CD4-positive, alpha-beta T cell treated with Interleukin-4 for 1 hour (primary cell): ENCODE measurements at places on chromosomes 2 and 18.
A peak's percentile ranks its signal among the peaks of the same experiment; 100 is the strongest.

GRCh38 chr2:212990697-212991096, 160.7 kb downstream of the IKZF2 start:
- DNase-seq = no peak

DNA sequence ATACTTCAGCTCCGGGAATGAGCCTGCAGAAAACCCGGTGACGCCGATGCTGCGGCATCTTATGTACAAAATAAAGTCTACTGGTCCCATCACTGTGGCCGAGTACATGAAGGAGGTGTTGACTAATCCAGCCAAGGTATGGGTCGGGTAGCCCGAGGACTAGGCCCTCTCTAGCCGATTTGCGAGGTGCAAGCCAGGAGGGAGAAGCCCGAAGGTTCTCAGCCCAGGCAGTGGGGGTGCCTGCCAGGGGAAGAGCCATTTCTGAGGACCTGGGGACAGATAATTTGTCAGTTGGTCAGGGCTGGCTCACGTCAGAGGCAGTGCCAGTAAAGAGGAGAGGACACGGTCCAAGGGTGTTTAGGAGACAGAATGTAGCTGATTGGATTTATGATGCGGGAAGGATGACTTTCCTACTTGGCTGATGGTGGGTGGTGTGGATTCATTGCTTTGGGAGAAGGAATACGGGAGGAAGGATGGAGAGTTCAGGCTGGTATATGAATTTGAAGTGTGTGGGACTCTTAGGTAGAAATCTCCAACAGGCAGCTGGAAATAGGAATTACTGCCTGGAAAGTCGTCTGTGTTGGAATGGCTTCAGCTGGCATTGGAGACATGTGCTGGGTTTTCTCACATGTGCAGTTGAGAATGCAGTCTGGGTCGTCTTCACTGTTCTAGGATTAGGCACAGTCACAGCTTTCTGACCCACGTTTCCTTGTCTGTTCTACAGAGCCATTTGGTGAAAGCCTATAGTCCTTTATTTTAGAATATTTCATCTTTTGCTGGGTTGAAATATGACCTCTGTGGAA, 874 bp downstream of the NDUFAF7 start:
- DNase-seq = no peak

- no peak for DNase-seq
Observed at GRCh38 chr2:96692094-96692971, 47.5 kb downstream of the LMAN2L start.

DNA sequence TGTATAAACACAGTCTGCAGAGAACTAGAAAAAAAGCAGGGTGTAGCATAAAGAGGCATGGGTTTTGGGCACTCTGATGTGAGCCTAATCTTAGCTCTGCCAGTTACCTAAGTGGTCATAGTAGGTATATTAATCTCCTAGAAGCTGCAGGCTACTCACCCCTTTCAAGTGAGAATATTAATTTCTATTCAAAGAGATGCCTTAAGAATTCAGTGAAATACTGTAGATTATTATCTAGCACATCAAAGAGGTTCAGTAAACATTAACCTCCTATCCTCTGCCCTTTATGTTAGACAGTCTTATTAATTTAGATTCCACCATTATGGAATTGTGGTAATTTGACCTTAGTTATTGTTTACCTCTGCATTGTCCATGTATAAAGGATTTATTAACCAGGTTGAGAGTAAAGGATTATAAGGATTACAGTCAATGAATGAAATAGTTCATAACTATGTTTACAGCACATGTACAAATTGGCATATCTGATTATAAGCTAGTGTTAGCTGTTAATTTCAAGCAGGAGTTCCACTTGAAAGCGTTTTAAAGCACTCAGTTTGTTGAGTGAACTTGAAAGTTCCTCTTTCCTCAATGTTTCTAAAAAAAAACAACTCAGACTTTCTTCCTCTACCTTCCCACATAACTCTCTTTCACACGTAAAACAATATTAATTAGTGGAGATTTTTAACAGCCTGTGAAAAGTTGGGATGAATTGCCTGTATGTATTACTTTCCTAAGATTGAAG, 150.6 kb upstream of the EPC2 start:
- no peak for DNase-seq

- peak; percentile 38 for DNase-seq
Observed at GRCh38 chr2:134249755-134250154, 4.1 kb upstream of the MGAT5 start.

GRCh38 chr2:158691619-158692018, 103.5 kb upstream of the DAPL1 start:
- no peak for DNase-seq

GRCh38 chr2:225431105-225431863, 31.8 kb downstream of the NYAP2 start:
- no peak for DNase-seq

GRCh38 chr18:48947560-48947959, 3.2 kb downstream of the SMAD7 start:
- DNase-seq = no peak

GRCh38 chr2:221166292-221166691, 405.8 kb downstream of the EPHA4 start:
- no peak for DNase-seq

DNA sequence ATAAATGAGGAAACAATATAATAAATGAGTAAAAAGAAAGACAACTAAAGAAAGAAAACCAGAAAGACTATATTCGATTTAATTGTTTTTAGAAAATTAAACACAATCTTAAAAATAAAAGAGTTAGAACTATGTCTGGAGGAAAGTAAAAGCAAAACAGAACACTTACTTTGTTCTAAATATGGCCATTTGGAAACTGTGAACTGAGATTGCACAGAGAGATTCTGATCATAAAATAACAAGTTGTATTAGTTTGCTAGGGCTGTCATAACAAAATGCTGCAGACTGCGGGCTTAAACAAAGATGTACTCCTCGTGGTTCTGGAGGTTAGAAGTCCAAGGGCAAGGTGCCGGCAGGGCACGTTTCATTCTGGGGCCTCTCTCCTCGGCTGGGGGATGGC, 128.1 kb upstream of the AQP4 start:
- no peak for DNase-seq

- no peak for DNase-seq
Observed at GRCh38 chr2:141900826-141901225, 230.0 kb downstream of the LRP1B start.

DNA sequence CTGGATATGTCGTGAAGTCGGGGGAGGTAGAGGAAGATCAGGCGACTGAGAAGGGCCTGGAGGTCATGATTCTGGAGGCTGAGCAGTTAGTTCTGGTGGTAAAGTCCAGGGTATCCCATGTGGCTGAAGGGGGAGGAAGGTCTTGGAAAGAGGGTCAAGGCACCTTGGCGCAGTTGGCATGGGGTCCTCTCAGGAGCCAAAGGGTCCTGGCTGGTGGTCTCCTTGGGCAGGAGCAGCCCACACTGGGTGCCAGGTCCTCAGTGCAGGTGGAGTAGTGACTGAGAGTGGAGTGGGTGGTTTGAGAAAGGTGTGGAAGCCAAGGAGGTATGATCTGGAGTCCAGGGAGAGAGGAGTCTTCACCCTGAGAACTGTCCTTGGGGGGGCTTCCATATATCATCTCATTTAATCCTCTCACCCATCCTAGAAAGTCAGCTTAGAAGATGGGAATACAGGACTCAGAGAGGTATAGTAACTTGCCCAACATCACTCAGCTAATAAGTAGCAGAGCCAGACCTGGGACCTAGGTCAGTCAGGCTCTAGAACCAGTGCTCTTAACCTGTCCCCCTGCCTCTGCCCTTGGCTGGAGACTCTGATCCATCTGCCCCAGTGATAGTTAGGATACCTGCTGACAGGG, 24.5 kb downstream of the FBXO41 start:
- DNase-seq = no peak

GRCh38 chr2:95698146-95698545, 106.3 kb downstream of the TRIM43 start:
- DNase-seq = no peak

DNA sequence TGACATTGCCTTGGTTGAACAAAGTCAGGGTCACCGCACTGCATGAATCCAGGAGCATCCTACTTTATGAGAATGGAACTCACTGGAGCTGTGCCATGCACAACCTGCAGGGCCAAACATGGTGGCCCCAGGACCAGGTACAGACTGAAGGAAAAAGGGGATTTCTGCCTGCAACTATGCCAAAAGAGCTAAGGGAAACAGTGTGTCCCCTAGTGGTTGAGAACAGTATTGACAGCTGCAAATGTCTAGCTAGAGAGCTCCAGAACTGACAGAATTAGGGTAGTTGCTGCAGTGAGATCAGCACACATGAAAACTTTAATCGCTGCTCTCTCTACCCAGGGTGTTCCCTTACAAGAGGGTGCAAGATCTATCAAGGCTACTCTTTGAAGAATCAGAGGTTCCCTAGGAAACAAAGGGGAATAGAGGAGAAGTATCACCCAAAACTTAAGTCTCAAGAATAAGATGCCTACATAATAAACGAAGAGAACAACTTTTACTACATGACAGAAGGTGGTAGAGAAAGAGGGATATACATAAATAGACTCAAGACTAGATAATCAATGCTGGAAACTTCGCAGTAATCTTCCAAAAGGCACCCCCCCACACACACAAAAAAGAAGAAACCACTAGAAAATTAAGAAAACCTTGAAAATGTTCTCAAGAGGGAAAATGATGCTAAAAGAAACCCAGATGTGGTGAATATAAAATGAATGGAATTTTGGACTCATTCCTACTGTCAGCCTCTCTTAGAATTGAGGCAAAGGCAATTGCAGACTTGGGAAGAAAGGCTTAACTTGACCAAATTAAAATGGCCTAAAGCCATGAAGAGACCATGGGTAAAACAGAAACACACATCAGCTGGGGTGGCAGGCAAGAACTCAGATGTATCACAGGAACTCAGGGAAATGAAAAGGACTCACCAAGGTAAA, 43.6 kb upstream of the IHH start:
- DNase-seq = no peak

GRCh38 chr2:85875350-85876050, 13.3 kb downstream of the ST3GAL5 start:
- DNase-seq = no peak

GRCh38 chr2:7161501-7161900, 244.3 kb downstream of the RNF144A start:
- no peak for DNase-seq

DNA sequence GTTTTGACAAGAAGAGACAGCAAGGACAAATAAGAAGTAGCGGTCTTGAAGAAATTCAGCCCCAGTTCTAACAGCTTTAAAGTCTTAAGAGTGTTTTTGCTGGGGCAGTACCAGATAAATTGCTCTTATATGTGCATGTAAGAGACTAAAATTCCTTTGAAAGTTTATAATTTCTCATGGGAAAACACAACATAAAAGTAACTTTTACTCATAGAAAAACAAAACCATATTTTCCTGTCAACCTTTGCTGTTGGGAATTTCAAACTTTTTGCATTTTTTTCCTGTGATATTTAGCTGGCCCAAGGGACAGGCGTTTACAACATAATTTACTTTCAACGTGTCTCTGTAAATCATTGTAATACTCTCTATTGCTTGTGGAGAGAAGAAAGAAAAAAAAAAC, 767.8 kb upstream of the ZEB2 start:
- DNase-seq = no peak

DNA sequence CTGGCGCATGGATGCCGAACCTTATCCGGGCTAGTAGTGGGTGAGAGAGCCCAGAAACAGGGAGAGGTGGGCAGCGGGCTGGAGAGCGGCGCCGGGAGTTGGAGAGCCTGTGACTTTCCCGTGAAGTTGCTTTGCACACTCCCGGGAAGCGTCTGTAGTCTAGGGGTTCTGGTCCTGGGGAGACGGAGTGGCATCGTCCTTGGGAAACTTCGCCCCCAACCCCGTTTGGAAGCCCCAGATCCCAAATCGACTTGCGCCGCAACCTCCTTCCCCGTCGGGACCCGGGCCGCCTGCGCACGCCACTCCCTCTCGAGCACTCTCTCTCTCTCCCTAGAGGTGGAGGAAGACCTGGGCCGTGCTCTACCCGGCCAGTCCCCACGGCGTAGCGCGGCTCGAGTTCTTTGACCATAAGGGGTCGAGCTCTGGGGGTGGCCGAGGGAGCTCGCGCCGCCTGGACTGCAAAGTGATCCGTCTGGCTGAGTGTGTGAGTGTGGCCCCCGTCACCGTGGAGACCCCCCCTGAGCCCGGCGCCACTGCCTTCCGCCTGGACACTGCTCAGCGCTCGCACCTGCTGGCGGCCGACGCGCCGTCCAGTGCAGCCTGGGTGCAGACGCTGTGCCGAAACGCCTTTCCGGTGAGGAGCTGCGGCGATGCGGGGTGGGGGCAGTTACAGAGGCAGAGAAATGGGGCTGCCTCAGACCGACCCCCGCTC, 456 bp downstream of the DOK1 start:
- peak; percentile 48 for DNase-seq

DNA sequence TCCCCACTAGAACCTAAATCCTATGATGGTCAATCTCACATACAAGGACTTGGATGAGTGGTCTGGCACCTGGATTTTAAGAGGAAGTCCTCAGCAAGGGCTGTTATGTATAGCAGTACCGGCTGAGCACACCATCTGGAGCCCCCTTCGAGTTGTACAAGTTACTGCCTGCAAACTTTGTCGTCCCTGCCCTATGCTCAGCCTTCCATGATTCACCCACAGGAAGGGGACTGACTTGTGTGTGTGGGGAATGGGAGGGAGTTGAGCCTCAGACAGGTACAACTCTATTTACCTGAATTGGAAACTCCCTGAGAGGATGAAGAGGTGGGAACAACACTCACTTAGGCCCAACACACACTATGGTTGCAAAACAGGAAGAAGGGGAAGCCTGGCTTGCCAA, 186.6 kb downstream of the MYO5B start:
- DNase-seq = no peak

- no peak for DNase-seq
Observed at GRCh38 chr2:14364471-14364870, 268.0 kb upstream of the LRATD1 start.

GRCh38 chr18:25561918-25562317, 210.0 kb upstream of the ZNF521 start:
- DNase-seq = no peak

DNA sequence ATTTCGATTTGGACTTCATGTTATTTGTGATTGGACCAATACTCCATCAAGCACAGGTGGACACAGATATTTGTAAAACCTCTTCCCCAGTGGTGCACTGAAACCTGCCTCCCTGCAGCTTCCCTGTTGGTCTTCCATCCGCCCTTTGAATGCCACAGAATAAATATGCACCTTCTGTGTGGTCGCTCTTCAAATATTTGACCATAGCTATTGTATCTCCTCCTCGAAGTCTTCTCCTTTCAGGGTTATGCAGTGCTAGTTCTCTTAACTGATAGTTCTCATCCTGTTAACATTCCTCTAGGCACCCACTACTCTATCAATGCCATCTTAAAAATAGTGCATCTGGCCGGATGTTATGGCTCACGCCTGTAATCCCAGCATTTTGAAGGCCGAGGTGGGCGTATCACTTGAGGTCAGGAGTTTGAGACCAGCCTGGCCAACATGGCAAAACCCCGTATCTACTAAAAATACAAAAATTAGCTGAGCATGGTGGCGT, 12.5 kb downstream of the SPATS2L start:
- DNase-seq = no peak

GRCh38 chr2:102726128-102727087, 35.4 kb upstream of the TMEM182 start:
- no peak for DNase-seq

- DNase-seq = no peak
Observed at GRCh38 chr2:72037261-72037666, 110.4 kb downstream of the CYP26B1 start.
